Fibroblast of skin of left biceps (primary cell): ENCODE measurements at places on chromosomes 2 and 18.

- DNase-seq, result no peak
These were observed 285.1 kb upstream of the HDAC4 start for GRCh38 chr2:239685965-239686364.

- DNase-seq, result peak; percentile 28
These were observed 1.4 kb upstream of the SLC23A3 start for GRCh38 chr2:219171231-219171651.

DNA sequence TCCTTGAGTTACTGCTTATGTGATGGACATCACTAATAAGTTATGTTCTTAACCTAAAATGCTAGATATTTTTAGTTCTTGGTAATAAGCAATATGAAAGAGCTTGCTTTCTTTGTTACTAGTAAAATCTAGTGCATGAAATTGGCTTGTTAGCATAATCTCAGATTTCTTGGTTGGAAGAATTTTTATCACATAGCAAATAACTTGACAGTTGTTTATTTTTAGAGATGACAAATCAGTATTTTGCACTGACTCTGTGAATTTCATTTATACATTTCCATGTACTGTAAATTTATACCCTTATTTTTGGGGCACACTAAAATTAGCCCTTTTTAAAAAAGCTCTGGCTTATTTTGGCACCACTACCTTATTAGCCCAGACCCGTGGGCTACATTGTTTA is 45.6 kb downstream of the LCLAT1 start:
- DNase-seq, result no peak

- DNase-seq, result no peak
These were observed 808 bp downstream of the ATP5MC3 start for GRCh38 chr2:175180701-175181103.

DNA sequence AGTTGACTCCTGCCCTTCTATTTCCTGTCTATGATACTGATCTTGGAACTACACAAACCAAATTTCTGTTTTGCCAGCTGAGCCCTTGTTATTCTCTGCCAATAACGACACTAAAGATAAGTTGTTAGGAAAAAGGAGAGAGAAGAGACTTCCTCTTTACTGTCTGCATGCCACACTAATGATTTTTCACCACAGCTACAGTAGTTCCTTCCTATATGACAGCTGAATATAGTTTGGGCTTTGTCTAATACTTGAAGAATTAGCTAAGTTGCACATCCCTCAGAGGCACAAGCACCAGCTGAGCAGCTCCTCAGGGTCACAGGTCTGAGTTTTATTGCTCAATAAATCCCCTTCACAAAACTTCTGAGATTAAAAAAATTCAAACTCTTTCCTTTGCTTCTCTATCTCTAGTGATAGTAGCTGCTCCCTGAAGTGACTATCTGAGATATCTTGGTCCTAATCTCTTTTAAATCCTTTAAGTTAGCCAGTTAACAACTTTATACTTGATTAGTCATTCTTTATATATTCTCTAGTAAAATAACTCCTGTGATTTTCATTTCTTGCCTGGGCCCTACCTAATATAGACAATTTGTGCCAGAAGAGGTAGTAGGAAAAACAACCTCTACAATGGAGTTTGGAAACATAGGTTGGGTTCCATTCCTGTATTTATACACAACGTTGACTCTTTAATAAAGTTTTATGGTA is 253.0 kb upstream of the CNTNAP5 start:
- no peak for DNase-seq

- no peak for DNase-seq
These were observed 377.6 kb upstream of the NETO1 start for GRCh38 chr18:73245345-73245744.

GRCh38 chr2:48883661-48884060 is 128.1 kb upstream of the LHCGR start:
- no peak for DNase-seq

DNA sequence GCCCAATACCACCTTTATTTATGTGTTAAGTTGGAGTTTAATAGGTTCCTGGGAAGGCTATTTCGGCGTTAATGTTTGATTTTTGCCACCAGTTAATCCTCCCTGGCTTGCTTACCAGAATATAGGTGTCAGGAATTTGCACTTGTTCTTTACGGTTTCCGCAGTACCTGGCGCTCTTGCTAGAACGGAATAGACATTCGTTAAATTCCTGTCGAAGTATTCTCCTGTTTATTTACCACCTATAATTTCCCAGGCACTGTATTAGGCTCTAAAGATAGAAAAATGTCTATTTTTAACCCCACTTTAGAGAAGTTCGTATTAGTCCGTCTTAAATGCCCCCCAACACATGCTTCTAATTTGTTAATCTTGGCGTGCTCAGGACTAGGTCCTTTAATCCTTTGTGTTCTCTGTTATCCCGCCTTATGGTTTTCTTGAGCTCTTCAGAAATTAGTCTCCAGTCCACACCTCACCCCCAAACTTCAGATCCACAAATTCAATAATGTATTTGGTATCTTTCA is 575 bp downstream of the CCDC150 start:
- no peak for DNase-seq

DNA sequence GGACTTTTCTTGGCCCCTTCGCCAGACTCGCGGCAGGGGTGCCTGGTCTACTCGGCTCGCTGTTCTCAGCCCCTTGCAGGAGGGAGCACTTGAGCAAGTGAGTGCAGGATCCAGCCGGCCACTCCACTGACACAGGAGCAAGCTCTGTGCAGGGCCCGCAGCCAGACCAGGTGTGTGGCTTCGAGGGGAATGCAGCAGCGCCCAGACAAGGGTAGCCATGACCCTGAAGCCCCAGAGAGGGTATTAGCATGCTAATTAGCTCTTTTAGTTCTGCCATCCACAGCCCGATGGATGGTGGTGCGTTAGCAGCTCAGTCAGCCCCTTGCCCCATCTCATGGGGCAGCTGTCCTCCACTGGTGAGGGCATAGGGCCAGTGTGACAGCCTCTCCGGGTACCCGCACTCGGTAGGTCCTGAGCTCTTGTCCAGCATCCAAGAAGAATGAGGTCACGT is 103.2 kb upstream of the HS6ST1 start:
- no peak for DNase-seq

DNA sequence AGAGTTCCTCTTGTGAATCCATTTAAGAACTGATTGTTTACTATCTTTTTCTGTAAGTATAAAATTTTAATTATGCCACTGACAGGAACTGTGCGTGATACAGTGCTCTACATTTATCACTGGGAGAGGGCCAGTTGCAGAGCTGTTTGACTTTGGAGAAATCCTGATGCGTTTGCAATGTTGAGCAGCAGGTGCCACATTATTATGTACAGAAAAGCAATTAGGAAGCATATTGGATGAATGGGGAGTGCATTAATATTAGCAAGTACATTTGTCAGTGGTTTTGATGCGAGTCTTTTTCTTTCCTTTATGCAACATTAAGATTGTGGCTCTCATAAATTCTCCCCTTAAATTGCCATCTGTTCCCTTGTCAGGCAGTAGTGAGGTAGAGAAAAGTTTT is 302.3 kb upstream of the FANCL start:
- DNase-seq, result no peak

DNA sequence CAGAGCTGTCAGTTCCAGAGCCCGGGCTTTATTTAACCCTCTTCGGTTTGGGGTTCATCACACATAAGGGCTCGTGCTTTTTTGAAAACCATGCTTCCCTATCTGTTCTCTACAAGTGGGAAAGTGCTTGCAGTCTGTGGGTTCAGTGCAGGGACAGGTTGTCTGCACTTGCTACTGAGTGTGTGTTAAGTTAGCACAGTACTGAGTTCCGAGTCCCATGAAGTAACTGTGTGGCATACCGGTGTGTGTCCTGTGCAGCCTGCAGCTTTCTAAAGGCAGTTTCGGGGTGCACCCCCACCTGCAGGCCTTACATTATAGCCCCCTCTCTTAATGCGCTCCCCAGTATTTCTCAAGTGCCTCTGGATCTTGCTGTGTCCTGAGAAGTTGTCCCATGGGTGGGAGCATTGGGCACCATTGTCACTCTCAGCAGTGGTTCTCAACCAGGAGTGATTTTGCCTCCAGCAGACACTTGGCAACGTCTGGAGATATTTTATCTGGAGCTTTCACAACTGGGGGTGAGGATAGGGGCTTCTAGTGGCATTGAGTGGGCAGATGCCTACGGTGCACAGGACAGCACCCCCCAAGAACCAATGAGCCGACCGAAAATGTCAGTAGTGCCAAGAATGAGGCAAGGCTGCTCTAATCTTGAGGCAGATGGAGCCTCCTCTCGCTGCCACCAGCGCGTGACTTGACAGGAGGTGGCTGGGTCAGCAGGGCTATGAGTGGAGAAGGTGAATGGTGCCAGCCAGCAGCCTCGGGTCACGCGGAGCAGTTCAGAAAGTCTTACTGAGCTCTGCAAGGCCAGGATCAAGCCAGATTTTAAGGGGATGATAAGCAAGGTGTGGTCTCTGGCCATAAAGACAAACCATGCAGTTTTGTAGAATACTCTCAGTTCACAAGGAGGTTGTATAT is 152.2 kb downstream of the SMAD7 start:
- DNase-seq, result no peak

GRCh38 chr2:23077596-23077995 is 307.4 kb upstream of the KLHL29 start:
- DNase-seq, result no peak

DNA sequence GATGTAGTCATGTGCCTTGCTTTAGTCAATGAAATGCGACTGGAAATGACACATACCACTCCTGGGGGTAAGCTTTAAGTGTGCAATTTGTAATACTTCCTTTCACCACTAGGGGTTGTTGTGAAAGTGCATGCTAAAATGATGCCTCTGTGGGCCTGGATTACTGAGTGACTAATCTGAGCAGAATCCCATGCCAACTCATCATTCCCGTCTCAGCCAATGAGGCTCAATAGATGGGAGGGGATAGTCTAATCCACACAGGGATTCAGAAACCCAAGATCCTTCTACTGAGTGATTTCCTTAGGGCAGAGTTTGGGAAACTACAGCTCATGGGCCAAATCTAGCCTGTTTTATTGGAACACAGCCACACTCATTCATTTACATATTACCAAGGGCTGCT is 54.0 kb downstream of the HRH4 start:
- DNase-seq, result no peak

- DNase-seq, result no peak
These were observed 511.6 kb downstream of the PLCL1 start for GRCh38 chr2:198315791-198316630.

- peak; percentile 69 for DNase-seq
These were observed 428.3 kb downstream of the MBD2 start for GRCh38 chr18:53796040-53796729.

GRCh38 chr2:27591745-27592144 is 8.9 kb downstream of the ZNF512 start:
- no peak for DNase-seq

DNA sequence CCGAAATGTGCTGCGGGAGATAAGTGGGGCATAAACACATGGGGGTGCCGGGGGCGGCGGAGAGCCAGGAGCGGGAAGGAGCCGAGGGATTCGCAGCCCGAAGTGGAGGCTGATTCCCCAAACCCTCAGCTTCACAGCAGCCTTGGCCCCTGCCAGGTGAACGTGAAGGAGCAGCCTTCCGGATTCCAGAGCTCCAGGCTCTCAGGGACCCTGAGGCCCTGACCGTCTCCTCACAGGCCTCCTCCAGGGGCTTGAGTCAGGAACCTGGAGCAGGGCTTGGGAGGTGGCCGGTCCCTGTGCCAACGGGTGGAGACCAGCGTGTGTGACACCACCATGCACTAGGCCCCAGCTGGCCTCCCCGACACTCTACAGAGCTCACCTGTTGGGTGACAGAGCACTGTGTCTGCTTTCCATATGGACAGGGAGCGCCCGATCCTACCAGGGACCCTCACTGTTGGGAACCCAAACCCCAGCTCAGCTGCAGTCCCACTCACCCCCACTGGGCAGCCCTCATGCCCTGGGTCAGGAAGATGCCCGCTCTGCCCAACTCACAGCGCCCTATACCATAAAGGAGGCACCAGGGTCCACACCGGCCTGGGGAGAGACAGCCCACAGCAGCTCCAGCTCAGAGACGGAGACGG is 117.6 kb upstream of the OTOS start:
- DNase-seq, result no peak

DNA sequence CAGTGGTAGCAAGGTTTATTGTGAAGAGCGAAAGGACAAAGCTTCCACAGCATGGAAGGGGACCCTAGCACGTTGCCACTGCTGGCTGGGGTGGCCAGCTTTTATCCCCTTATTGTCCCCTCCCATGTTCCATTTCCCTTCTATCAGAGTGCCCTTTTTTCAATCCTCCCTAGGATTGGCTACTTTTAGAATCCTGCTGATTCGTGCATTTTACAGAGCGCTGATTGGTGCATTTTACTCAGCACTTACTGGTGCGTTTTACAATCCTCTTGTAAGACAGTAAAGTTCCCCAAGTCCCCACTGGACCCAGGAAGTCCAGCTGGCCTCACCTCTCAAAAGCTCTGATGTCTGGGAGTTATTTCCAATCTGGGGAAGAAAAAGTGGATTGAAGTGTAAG is 90.1 kb downstream of the CD8B2 start:
- DNase-seq, result no peak

DNA sequence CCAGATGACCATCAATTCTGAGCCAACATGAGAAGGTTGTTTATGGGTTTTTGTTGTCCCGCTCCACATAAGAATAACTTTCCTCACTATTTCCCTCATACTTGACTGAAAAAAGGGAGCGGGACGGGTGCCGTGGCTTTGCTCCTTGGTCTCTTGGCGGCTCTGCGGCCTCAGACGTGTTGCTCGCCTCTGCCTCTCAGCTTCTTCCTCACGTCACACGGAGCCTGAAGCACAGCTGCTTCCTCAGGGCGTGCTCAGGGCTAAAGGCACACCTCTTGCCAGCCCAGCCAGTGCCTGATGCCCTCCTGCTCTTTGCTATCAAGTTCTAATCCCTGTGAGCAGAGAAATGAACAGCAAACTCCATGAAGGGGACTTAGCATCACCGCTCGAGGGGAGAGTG is 17.9 kb upstream of the ID2 start:
- no peak for DNase-seq

GRCh38 chr2:178478130-178478438 is 316 bp downstream of the FKBP7 start:
- DNase-seq, result no peak

GRCh38 chr2:8169443-8169842 is 512.4 kb upstream of the ID2 start:
- DNase-seq, result peak; percentile 95

DNA sequence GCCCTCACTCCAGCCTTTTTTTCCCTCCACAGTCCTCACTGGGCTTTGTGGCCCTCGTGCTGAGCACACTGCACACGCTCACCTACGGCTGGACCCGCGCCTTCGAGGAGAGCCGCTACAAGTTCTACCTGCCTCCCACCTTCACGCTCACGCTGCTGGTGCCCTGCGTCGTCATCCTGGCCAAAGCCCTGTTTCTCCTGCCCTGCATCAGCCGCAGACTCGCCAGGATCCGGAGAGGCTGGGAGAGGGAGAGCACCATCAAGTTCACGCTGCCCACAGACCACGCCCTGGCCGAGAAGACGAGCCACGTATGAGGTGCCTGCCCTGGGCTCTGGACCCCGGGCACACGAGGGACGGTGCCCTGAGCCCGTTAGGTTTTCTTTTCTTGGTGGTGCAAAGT is 39.4 kb downstream of the STEAP3 start:
- no peak for DNase-seq

DNA sequence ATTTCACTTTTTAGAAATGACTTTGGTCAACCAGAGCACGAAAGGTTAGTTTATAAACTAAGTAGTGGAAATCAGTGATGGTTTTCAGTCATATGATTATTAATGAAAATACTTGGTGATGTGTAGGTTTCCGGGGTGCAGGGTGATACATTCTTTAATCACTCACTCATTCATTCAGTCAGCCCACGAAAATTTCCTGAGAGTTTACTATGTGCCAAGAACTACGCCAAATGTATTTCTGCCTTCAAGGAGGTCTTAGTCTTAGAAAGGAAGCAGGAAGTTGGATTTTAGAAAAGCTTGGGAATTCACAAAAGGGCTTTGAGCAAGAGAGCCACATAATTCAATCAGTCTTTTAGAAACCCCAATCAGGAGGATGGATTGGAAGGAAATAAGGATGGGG is 543.6 kb downstream of the PLCL1 start:
- peak; percentile 26 for DNase-seq
